HCEC 1CT (cell line): ENCODE measurements at places on chromosomes 4 and X.

- DNase-seq, result peak; percentile 58
These were observed 893 bp upstream of the SEPTIN11 start for GRCh38 chr4:76948443-76949275.

DNA sequence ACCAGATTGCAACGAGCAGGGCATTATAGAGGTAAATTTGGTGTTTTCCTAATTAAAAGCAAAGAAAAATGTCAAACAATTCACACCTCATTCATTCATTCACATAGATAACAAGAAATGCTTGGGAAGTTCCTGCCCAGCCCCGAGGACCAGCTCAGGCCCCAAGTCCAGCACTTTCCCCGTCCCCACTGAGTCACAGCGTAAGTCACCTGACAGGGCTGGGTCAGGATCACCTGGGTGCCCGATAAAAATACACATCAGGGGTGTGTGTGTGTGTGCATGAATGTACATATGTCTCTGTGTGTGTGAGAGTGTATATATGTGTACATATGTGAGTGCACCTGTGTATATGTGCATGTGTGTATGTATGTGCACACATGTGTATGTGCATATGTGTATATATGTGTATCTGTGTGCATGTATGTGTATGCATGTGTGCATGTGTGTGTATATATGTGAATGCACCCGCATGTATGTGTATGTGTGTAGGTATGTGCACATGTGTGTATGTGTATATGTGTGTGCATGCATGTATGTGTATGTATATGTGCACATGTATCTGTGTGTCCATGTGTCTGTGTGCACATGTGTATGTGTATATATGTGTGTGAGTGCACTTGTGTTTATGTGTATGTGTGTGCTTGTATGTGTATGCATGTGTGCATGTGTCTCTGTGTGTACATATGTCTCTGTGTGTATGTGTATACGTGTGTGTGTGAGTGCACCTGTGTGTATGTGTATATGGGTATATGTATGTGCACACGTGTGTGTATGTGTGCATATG lies 18.6 kb upstream of the SH3TC1 start:
- no peak for DNase-seq

DNA sequence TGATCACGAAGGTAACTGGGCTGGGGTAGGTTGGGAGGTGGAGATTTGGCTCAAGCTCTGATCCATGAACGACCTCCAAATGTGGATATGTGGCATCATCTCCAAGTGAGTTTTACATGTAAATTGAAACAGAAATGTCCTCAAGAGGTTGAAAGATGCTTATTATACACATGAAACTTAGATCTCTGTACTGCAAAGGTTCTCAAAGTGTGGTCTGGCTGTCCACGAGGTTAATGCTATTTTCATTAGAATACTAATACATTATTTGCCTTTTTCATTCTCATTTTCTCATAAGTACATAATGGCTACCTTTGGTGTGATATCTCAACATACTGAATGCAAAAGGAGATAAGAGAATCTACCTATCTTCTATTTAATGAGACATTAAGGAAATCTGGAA lies 198.2 kb downstream of the RASL11B start:
- DNase-seq, result no peak

GRCh38 chr4:75723163-75724065 lies 963 bp upstream of the USO1 start:
- DNase-seq, result peak; percentile 20

DNA sequence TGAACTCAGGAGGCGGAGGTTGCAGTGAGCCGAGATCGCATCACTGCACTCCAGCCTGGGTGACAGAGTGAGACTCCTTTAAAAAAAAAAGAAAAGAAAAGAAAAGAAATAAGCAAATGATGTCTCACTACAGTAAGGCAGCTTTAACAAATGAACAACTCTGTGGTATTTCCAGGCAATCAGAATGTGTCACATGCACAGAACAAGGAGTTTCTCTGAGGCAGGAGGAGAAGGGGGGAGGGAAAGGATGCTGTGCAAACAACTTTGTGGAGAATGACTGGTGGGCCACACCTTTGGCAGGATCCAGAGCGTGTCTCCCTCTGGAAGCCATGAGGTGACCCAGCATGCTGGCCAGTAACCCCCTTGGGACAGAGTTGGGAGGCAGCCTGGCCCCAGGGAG lies 57.6 kb downstream of the RAI2 start:
- no peak for DNase-seq

GRCh38 chr4:181308476-181309312 lies 934.5 kb upstream of the TENM3 start:
- no peak for DNase-seq

- no peak for DNase-seq
These were observed 11.4 kb downstream of the TMSB4X start for GRCh38 chrX:12986164-12986779.

DNA sequence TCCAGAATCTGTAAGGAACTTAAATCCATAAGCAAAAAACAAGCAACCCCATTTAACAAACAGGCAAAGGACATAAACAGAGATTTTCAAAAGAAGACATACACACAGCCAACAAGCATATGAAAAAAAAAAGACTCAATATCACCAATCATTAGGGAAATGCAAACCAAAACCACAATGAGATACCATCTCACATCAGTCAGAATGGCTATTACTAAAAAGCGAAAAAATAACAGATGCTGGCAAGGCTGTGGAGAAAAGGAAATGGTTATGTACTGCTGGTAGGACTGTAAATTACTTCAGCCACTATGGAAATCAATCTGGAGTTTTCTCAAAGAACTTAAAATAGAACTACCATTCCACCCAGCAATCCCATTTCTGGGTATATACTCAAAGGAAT lies 156.8 kb upstream of the RADX start:
- DNase-seq, result no peak

DNA sequence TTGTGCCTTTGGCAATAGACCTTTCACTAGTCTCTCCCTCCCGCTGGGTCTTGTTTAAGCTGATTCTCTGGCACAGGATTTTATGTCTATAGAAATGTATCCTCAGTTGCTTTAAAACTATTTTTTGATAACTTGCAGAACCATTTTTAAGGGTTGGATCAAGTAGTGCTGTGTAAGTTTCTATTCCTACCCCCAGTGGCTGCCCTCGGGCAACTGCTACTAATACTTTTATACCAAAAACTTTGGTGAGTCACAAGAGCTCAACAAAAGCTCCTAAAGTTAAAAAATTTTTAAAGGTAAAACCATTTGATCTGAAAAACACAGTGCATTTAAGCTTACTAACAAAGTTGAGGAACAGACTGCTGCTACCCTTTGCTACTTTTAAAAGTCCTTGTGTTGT lies 1460.6 kb upstream of the PCDH7 start:
- DNase-seq, result no peak

GRCh38 chrX:143455046-143455445 lies 62.2 kb downstream of the SPANXN3 start:
- DNase-seq, result no peak

GRCh38 chr4:125350470-125351135 lies 35.8 kb downstream of the FAT4 start:
- no peak for DNase-seq

DNA sequence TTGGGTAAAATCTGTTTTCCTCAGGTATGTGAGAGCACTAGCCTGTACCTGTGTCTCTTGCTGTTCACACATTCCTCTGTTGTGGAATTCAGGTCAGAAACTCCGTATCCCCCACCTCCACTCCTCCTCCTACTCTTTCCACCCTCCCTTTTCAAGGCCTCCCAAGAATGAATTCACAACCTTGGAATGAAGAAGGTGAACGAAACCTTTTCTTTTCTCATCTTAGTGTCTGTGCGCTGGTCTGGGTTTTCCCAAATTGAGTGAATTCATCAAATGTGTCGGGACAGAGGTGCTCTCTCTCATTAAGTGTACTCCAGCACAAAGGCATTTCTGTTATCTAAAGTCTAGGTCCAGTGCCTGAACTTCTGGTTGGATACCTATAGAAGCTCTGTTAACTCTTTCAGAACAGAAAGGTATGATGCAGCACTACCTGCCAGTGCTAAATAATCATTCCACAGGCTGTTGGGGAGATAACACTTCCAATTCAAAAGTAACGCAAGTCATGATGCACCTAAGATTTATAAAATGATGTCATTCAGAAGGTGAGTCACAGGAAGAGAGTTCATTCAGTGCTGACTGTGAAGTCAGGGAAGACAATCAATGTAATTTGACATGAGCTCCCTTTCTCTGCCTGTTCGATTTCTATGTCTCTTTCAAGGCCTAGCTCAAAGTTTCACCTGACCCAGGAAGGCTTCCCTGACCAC lies 41.9 kb downstream of the COL4A6 start:
- DNase-seq, result peak; percentile 46

- DNase-seq, result no peak
These were observed 79.9 kb upstream of the ATOH1 start for GRCh38 chr4:93748373-93749291.

DNA sequence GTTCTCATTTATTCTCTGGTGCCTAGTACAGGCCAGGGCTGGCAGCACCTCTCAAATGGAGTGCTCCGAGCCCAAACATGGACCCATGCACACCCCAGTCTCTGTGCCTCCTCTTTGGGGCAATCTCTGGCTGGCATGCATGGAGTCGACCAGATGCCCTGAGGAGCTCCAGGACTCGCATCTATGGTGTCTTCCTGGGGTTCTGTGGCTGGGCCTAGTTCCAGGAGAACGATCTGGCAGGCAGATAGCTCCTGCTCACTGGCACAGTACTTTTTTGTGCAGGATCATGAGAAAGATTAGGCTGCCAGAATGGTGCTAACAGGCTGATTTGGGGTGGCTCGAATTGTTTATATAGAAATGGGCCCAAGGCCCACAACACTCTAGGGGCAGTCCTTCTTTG lies 72.0 kb upstream of the PJA1 start:
- DNase-seq, result no peak

DNA sequence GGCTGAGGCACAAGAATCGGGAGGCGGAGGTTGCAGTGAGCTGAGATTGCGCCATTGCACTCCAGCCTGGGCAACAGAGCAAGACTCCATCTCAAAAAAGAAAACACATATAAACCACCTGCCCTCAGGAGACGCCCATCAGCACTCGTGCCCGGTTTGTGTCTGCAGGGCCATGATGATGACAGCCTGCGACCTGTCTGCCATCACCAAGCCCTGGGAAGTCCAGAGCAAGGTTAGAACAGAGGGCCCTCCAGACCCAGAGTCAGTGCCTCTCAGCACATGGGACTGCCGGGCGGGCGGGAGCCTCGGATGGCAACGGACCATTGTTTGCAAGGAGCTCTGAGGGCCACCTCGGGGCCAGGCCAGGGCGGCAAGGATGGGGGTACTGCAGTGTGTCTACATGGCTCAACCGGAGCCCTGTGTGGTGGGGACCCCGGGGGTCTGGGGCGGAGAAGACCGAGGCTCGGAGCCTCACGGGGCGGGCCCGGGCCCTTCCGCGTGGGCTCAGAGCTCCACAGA lies 9.3 kb downstream of the ATP5ME start:
- no peak for DNase-seq

DNA sequence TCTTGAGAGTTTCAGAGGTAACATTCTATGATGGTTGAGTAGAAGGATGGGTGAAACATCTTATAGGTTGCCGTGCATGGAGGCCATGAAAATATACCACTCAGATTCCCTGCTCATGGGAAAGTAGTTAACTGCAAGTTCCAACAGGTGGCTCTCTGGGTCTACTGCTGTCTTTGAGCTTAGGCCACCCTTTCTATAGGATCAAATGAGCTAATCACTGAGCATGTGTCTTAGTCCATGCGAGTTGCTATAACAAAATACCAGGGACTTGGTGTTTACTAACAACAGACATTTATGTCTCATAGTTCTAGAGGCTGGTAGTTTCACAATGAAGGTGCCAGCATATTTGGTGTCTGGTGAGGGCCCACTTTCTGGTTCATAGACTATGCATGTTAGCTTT lies 144.8 kb upstream of the UNC5C start:
- no peak for DNase-seq

- DNase-seq, result peak; percentile 85
These were observed 64.0 kb downstream of the SMAD1 start for GRCh38 chr4:145545538-145546174.

DNA sequence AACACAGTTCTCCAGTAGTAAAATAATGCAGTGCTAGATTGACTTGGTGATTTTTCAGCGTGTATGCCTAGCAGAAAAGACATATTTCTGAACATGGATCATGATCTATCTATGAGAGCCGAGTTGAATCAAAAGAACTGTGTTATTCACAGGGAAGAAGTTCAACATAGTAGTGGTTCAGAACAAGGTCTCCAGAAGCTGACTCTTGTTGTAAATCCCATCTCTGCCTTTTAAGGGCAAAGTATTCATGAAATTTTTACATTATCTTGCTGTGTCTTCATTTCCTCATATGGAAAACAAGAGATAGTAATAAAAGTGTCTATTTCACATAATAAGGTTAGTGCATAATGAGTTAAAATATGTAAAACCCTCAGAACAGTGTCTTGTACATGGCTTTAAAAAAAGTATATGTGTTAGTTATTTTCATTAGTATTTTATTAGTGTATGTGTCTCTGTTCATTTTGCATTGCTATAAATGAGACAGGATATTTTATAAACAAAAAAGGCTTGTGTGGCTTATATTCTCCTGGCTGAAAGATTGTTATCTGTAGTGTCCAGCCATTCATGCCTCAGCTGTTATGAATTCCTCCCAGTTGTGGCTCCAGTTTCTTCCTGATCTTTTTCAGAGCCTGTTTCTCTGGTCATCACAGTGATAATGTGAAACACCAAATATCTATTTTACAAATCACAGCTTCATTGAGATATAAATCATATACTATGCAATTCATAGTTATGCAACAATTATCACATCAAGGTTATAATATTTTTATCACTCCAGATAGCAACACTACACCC lies 1351.2 kb downstream of the STIM2 start:
- DNase-seq, result no peak

GRCh38 chrX:34624416-34624815 lies 32.7 kb downstream of the TMEM47 start:
- DNase-seq, result no peak

DNA sequence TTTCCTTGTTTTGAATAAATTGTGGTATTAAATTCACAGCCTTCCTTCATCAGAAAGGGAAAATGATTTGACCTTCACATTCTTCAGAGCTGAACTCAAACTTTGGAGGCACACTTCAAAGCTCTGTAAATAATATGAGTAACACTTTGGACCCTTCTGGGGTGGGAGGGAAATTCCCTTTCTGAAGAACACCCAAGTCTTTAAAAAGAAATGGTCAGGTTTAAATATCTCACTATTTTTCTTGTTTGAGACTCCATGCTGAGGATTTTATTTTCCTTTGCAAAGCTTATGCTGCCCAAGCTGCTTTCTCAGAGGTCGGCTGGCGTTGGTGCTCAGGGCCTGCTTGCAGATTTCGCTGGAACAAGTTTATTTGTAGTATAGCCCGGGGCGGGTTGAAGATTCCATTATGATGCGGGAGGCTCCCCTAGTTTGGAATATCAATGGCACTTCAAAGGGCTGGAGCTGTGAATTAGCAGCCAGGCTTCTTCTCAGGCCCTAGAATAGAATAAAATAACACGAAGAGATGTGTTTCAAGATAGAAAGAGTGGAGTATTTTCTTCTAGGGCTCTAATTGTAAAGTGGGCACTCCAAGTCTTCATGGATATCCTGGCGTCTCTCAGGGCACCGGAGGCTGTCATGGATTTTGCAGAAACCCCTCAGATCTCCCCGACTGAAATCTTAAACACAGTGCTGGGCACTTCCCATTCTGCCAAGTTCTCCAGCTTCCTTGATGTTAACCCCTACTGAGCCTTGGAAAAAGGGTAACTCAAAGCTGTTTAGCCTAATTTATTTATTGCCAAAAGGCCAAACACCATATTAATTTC lies 315.6 kb downstream of the GPAT3 start:
- peak; percentile 24 for DNase-seq

- DNase-seq, result no peak
These were observed 7.4 kb upstream of the TAPT1 start for GRCh38 chr4:16233569-16234177.
